Uterine smooth muscle cell (primary cell): ENCODE measurements at places on chromosomes 5 and 9. TPM values are rescaled to one million over a fixed set of nuclear protein-coding genes. Genes with fewer than 3 reads are reported as not detected.

The ABLIM3 gene
- total RNA-seq: 15.8 and 19.6 TPM in 2 replicates

The LHFPL2 gene
- total RNA-seq: 68.6 and 72.5 TPM in 2 replicates

The FYB1 gene
- 0.12 and 0.22 TPM in 2 replicates for total RNA-seq

The GRM6 gene
- not detected in 2 replicates for total RNA-seq

The FOXD4L5 gene
- not detected in 2 replicates for total RNA-seq

The ARL14EPL gene
- total RNA-seq: 0.89 TPM in 1 of 2 replicates, not detected in the other

The RNF208 gene
- total RNA-seq: 0.11 and 0.25 TPM in 2 replicates

The ERCC6L2 gene
- 84.0 and 85.5 TPM in 2 replicates for total RNA-seq

The SLC4A9 gene
- not detected in 2 replicates for total RNA-seq

The TRIM7 gene
- 2.1 and 2.4 TPM in 2 replicates for total RNA-seq
